ENCODE measurements at places on chromosomes 2 and 18.

DNA sequence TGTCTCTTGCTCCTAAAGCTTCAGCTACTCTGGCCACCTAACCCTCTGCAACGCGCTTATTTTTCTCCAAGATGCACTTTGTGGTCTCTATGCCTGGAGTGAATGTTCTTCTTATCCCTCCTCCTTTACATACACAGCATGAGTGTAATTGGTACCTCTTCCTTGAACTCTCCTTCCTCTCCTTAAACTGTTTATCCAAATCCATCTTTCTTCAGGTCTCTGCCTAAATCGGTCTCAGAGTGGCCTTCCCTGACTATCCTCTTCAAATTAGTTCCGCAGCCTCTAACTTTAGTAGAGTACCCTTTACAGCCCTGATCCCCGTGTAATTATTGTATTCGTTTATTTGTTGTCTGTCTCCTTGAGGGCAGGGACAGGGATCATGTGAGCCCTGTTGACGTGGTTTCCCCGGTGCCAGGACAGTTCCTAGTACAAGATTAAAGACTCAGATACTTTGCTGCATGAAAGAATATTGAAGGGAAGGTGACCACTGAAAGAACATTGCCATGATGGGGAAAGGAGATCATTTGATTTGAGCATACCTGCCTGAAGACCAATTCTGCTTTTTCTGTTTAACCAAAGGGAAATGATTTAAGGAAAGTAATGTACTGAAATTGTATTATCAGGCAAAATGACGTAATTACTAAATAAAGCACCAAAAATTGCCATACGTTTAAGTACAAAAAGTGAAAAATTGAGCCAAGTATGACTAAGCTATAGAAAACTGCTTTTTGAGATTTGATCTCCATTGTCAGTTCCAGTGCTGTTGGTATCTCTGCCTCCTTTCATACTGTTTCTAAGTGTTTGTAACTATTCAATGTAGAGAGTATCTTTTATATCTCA, 1.2 kb downstream of the CNOT9 start:
- peak; percentile 14 for DNase-seq

GRCh38 chr2:74291218-74291544, 52.0 kb downstream of the SLC4A5 start:
- no peak for DNase-seq

- no peak for DNase-seq
These were observed 27.5 kb downstream of the PMAIP1 start for GRCh38 chr18:59927246-59927825.

- no peak for DNase-seq
These were observed 1835.5 kb upstream of the LRRTM1 start for GRCh38 chr2:82139979-82140611.

DNA sequence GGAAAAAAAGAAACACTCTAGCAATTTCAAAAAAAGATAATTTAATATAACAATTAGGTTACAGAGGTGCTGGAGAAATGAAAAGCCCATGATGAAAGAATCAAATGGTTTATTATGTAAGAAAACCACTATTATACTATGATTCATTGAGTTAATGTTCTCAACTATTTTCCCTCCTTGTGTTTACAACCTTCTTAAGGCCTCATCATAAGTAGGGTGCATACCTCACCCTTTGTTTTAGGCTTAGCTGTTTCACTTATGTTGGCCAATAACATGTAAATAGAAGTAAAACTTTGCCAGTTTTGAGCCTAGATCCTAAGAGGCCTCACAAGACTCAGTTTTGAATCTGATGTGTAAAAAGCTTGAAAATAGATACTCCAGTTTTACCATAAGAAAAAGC, 418.3 kb upstream of the DDX18 start:
- DNase-seq, result no peak

DNA sequence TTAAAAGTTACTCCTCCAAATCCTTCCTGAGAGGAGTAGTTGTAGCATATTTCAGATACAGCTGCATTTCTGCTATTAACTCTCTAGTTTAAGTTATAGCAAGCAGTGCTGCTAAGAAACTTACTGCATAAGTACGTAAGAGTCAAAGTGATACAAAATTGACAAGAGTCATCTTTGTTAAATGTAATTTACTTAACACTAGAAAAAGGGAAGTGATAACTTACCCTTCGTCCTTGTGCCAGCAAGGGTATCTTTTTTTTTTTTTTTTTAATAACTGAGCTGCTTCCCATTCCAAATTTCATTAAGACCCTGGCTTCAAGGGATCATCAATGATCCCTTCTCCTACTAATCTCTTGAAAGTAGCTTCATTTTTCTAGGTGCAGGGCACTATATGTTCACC, 493.0 kb downstream of the PLCL1 start:
- DNase-seq, result no peak

DNA sequence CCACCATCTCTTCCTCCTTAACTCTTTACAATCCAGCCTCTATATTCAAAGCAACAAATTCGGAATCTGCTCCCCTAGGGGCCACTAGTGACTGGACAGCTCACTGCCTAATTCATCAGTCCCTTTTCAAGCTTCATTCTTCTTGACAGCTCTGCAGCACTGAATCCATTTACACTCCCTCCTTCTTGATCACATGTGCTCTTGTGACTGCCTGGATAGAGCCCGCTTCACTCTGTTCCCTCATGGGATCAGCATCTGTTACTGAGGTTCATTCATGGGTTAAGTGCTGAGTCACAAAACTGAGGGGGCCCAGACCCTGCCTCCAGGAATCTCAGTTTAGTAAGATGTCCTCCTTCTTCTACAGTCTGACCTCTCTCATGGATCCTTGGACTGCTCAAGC, 81.5 kb downstream of the CYRIA start:
- no peak for DNase-seq

GRCh38 chr2:16607301-16607700, 58.3 kb downstream of the CYRIA start:
- DNase-seq, result no peak

DNA sequence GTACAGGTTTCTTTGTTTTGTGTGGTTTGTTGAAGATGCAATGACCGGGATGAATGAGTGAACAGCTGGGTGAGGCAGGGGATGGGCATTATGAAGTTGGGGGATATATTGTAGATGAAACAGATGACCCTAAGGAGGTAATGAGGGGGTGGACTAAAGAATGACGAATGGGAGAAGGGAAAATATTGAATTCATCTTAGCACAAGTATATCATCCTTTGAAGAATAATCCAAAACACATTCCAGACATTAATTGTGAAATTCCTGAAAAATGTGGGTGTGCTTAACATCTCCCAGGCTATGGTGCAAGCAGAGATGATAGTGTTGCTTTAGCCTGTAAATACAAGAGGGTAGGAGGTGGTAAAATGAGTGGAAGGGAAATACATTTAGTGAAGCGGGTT, 5.8 kb downstream of the CRIM1 start:
- DNase-seq, result peak; percentile 79

DNA sequence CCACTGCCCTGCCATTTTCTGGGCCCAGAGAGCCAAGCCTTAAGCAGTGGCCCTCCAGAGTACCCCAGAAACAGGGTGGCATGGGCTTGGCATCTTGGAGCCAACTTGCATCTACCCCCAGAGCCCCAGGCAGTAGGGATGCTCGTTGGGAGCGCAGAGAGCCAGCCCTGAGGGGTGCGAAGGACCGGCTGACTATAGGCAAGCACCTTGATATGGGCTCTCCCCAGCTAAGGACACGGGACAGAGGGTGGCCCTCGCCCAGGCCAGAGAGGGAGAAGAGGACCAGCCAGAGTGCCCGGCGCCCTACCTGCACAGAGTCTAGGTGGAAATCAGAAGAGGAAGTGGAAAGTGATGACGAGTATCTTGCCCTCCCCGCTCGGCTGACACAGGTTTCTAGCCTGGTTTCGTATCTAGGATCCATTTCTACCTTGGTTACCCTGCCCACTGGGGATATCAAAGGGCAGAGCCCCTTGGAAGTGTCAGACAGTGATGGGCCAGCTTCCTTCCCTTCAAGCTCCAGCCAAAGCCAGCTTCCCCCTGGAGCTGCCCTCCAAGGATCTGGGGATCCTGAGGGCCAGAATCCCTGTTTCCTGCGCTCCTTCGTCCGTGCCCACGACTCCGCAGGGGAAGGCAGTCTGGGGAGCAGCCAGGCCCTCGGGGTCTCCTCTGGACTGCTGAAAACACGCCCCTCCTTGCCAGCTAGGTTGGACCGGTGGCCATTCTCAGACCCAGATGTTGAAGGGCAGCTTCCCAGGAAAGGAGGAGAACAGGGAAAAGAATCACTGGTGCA, 16.2 kb downstream of the CEP68 start:
- no peak for DNase-seq

DNA sequence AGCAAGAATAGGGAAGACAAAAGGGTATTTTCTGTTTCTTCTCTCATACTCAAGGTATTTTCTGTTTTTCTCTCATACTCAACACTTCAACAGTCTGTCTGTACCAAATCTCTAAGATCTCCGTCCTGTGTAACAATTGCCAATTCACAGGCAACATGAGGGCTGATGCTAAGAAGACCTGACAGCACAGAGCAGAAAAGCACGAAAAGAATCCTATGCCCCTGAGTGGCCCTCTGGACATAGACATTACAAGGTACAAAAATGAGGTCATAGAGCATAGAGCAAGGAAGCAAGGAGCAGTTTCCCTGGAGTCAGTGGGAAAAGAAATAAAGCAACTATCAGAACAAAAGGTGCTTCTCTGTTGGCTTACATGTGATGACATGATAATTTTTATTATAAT, 1612.6 kb upstream of the CELF4 start:
- DNase-seq, result no peak

- DNase-seq, result no peak
These were observed 452.8 kb upstream of the VWC2L start for GRCh38 chr2:213958086-213958485.

- DNase-seq, result no peak
These were observed 10.9 kb downstream of the NTSR2 start for GRCh38 chr2:11659115-11659475.

DNA sequence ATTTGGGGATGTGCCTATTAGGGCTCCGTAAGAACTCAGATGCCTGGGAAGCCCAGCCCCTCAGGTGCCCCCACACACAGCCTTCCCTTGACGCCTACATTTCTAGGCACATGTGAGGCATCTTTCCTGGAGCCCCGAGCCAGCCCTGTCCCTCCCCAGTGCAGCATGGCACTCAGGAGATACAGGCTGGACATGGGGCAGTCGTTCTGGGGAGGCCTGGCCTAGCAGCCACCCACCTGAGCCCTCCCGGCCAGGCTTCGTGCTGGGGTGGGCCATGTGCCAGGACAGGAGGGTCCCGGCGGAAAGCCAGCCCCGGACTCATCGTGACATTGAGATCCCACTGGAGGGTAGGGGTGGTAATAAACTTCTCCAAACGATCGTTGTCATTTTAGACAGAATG, 15.2 kb downstream of the BOK start:
- no peak for DNase-seq

DNA sequence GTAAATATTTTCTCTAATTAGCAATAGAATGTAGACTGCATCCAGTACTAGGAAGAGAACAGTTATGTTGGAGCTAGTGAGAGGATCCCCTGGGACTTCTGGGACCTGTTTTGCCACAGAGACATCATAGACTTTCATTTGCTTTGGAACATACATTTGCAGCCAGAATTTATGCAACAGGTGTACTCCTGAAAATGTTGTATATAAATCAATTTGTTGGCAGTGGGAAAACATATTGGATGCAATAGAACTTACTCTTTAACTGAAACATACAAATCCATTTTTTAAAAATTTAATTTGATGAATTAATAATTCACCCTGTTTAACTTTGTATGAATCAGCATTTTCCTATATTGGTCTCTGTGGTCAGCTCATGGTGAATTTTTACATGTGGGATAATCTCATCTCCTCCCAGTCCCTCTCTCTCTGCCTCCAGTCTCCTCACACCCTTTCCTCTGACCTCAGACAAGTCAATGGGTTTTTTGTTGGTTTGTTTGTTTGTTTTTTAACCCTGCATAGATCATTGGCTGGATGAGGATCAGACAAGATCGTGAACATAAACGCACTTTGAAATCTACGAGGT, 263.0 kb downstream of the LPIN1 start:
- DNase-seq, result no peak

DNA sequence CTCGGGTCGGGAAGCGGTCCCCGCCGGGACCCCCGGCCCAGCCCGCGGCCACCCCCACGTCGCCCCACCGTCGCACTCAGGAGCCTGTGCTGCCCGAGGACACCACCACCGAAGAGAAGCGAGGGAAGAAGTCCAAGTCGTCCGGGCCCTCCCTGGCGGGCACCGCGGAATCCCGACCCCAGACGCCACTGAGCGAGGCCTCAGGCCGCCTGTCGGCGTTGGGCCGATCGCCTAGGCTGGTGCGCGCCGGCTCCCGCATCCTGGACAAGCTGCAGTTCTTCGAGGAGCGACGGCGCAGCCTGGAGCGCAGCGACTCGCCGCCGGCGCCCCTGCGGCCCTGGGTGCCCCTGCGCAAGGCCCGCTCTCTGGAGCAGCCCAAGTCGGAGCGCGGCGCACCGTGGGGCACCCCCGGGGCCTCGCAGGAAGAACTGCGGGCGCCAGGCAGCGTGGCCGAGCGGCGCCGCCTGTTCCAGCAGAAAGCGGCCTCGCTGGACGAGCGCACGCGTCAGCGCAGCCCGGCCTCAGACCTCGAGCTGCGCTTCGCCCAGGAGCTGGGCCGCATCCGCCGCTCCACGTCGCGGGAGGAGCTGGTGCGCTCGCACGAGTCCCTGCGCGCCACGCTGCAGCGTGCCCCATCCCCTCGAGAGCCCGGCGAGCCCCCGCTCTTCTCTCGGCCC, 13.6 kb downstream of the SPEG start:
- no peak for DNase-seq

DNA sequence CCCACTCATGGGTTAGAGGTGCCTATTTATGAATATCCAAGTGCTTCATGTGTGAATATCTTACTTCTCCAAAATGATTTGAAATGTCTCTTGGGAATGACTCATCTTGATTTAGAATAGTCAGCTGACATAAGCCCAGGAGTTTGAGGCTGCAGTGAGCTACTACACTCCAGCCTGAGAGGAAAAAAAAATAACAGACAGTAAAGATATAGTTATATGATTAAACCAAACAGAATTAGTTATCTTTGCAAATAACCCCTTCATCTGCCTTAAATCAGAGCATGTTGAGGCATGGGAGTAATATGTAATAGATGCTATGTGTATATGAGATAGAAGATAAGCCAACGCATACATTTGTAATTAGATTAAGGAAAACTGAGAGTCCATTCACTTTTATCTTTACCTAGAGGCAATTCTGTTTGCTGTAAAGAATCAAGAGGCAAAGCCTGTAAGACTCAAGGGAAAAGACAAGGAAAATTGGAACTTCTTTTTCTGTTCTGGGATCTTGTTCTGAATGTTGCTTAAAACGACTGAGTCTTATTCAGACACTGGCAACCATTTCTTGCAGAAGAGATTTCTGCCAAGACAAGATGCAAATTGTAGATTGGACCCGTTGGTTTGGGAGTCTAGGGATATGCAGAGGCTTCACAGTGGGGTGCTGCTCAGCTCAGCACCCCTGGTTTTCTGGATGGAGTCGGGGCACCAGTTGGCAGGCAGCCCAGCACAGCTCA, 104.4 kb downstream of the LIPG start:
- DNase-seq, result peak; percentile 48

- no peak for DNase-seq
These were observed 138.2 kb upstream of the NFATC1 start for GRCh38 chr18:79257480-79257879.
